Naive B cell (primary cell): ENCODE measurements at places on chromosomes 7 and 10.
A peak's percentile ranks its signal among the peaks of the same experiment; 100 is the strongest.

DNA sequence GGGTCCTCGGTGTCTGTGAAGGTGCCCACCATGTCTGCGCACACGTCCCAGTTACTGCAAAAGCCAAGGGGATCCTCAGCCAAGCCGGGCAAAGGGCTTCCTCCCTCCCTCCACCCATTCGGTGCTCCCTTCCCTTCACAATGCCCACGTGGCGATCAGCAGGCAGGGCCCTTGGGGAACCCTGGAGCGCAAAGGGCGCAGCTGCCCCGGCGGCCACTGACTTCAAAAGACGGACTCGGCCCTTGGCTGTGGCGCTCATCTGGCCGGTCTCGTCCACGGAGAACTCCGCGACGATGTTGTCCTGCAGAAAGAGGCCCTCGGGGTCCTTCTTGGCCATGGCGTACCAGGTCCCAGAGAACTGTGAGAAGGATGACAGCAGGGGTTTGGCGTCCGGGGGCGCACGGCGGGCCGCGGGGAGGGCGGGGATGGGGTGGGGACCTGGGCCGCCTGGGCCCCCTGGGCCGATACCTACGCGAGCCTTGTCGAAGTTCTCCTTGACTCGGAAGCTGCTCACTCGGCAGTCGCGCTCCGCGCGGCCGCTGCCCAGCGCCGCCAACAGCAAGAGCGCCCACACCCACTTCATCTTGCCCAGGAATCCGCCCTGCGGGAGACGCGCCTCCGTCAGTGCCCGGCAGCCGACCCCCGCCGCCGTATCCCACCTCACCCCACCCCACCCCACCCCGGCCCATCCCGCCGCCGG, 439 bp downstream of the RBP4 start:
- DNase-seq: no peak

- DNase-seq: no peak
These were observed 209.8 kb upstream of the RHOBTB1 start for GRCh38 chr10:61153771-61154170.

- no peak for DNase-seq
These were observed 37.4 kb downstream of the GRID1 start for GRCh38 chr10:86329093-86329710.

- DNase-seq: peak; percentile 90
These were observed at the start of gene COMTD1 for GRCh38 chr10:75235375-75236177. TSS of gene COMTD1 (minus strand) at chr10:75235957. CDS start at chr10:75235928, 29 bp downstream.

DNA sequence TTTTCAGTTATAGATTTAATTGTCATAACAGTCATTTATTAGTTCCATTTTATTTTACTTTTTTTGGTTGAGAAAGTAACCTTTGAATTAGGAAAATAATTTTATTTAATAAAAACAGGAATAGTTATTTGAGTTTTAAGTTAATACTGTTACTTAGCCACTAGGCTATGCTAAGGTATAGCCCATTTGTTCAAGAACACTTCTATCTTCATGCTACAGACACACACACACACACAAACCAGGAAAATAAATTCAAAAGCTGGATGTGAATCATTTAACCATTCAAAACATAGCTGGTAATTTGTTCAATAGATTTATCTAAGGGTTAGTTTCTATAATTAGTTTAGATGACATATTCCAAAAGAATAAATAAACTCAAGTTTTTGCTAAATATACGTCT, 148.4 kb downstream of the RNF133 start:
- no peak for DNase-seq

DNA sequence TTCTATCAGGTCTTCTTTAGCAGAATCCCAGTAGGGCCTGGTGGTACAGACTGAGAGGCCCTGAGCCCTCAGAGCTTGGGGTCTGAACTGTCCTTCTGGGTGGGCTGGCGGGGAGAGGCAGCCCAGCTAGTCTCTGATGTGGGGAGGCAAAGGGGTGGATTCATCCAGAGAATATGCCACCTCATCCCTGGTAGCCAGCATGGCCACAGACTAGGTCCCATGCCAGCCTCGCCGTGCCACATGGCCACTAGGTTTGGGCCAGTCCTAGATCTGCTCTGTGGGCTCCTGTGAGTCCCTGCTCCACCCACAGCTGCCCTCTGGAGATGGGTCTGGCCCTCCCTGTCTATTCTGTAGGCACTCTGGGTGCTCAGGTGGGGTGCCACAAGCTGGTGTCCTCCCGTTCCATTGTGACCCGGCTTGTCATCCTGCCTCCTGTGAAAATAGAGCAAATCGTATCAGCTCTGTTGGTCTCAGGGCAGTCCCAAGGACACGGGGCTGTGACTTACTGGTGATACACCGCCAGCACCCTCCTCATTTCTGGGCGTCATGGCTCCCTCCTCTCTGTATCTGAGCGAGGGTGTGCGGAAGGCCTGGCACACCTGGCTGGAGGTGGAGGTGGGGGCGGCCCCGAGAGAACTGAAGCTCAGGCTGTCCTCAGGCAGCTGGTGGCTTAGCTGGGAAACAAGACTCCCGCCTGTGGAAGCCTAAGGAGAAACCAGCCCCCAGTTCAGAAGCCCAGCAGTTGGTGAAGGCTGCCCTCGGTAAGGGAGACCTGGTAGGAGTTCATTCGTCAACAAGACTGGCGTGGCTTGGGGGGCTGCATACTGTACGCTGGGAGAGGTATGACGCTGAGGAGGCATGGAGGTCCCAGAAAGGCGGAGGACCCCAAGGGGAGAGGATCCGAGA, 33.3 kb downstream of the UNC5B start:
- DNase-seq: no peak

GRCh38 chr7:30173058-30173897, 38.5 kb downstream of the MTURN start:
- no peak for DNase-seq

GRCh38 chr10:45557275-45557905, 115.2 kb downstream of the ZFAND4 start:
- DNase-seq: peak; percentile 9

- DNase-seq: no peak
These were observed 7.4 kb downstream of the SH3PXD2A start for GRCh38 chr10:103847909-103848468.

DNA sequence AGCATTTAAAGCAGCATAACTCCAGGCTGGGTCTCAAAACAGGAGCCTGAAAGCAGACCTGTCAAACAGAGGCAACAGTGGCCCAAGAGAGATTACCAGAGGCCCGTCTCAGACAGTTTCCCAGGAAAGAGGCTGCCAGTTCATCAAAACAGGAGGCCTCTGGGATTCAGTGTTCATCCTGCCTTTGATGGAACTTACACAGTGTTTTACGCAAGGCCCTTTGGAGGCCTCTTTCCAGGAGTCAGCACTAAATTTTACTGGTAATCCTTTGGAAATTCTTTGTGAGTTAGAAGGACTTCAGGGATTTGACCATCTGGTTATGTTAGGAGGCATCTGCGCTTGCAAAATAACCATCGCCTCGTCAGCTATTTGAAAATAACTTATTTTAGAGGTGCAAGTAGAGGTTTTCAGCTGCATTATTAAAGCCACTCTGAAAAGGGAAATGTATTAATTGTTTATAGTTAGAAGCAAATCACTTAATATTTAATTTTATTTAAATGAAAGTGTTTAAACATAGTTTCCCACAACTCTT, 501.2 kb upstream of the COBL start:
- no peak for DNase-seq

DNA sequence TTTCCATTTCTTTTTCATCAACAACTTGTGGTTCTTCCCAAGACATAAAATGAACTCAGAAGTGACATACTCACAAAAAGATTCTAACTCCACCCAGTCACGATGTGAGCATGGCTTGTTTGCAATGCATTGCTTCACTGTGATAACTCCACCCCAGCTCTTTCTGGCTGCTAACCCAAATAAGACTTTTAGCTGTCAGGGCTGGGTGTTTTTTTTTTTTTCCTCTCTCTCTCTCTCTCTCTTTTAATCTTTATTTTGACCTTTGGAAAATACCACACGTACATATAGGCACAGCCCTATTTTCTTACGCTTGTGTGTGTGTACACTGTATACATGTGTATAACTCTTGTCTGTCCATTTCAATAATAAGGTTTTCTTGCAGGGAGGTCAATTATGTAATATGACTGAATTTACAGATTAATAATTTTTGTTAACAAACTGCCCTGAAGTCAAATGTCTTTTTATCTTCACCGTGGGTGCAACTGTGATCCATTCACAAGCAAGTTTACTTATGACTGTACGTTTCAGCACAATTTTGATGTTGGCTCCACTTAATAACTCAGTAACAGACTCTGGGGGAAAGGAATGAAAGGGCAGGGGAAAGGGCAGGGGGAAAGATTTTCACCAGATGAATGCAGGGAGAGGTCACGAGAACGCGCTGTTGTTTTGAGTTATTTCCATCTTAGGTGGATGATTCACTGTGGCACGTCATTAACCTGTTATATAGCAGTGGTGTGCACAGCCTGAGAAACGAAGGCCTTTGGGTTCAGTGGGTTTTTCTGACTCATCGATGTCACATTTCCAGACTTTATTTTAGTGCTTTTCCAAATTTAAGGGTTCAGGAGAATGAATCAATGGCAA, 49.1 kb downstream of the APBB1IP start:
- DNase-seq: no peak

GRCh38 chr7:7370076-7370475, 165.6 kb downstream of the COL28A1 start:
- DNase-seq: no peak

GRCh38 chr7:139538881-139539635, 15.6 kb downstream of the CLEC2L start:
- DNase-seq: no peak

DNA sequence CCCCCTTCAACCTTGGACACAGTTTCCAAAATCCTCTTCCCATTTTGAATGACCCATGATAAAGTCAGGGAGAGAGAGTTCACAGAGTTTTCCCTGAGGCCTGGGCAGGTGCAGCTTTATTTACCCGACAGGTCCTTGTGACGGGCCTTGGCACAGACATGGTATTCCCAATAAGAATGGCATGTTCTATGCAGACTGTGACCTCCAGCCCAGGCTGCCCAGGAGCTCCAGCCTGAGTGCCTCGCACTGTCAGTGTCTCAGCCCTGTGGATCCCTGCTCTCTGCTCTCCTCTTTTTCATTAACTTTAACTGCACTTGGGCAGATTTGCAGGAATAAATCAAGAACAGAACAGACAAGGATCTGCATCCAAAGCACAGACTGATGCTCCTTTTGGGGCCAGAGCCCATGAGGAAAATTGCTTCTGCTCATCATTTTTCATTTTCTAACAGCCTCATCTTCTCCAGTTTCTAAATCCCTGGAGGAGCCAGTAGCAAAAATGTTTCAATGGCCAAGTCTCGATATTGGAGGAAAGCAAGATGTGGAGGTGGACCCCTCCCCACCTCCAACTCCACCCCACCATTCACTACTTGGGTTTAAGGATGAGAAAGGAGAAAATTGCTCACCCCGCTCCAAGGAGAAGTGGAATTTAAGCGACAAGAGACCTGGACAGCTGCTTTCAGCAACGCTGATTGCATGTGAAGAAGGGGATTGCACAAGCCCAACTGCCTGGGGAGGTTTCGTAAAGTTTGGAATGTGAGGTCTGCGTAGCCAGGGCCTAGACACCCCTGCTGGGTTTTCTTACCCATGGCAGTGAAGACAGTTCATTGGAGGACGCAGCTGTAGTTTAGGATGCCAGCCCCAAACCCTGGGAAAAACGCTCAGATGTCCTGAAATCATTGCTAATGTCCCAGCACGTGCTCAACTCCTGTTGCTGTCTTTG, 225.9 kb downstream of the WDR11 start:
- no peak for DNase-seq

GRCh38 chr7:842431-843031, 10.3 kb downstream of the SUN1 start:
- DNase-seq: no peak
